CD4-positive, alpha-beta T cell treated with Interleukin-17A for 4 hours (primary cell): ENCODE measurements at places on chromosomes 12 and 14.

- no peak for DNase-seq
These were observed 19.2 kb upstream of the MAP1LC3B2 start for GRCh38 chr12:116539905-116540482.

DNA sequence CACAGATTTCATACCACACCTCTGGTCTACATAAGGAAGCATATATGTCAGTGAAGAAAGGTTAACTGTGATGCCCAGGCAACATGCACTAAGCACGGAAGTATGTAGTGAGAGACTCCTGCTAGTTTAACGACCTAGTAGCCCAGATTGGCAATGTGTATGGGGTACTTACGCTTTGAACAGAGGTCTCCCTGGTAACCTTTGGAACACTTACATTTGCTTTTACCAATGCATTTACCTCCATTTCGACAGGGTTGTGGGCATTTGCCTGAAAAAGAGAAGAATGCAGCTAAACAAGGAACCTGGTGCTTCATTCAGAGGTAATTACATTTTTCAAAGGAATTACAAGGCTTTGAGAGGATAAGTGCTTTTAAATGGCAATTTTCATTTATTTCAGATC lies 65.2 kb downstream of the WIF1 start:
- DNase-seq = no peak

GRCh38 chr12:7638760-7639555 lies 26.8 kb downstream of the APOBEC1 start:
- peak; percentile 83 for DNase-seq

DNA sequence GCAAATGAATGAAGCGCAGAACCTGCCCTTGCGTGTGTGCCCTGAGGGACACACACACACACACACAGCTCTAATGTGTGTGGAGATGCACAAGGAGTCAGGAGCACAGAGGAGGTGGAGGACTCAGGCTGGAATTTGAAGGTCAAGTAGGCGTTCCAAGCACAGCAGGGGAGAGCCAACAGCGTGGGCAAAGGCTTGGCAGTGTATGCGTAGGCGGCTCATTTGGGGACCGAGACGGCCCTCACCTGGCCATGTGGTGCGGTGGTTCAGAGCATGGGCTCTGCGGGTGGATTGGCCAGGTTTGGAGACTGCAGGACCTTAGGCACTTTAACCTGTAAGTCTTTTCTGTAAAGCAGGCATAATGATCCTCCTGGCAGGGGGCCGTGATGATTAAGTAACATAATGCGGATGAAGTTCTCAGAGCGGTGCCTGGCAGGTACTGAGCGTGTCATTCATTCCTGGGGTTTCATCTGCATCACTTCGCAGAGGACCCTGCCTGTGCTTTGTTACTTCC lies 69.5 kb upstream of the SLC24A4 start:
- DNase-seq = no peak

DNA sequence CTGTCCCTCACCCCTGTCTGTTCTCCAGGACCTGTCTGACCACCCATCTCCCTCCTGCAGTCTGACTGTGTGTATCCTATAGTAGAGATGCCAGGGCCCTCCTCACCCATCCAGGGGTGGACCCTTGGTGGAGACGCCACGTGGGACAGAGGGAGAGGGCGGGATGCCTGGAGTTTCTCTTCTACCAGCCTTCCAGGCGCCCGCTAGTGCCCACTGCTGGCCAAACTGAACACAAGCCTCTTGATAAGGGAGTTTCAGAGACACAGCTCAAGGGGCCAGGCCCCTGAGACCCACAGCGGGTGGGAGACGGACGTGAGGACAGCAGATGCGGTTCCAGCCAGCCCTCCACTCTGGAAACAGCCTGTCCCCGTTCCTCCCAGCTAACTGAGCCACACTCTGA lies 147.3 kb downstream of the RBM19 start:
- DNase-seq = no peak

- DNase-seq = no peak
These were observed 8.9 kb downstream of the OR6C74 start for GRCh38 chr12:55253281-55253680.

DNA sequence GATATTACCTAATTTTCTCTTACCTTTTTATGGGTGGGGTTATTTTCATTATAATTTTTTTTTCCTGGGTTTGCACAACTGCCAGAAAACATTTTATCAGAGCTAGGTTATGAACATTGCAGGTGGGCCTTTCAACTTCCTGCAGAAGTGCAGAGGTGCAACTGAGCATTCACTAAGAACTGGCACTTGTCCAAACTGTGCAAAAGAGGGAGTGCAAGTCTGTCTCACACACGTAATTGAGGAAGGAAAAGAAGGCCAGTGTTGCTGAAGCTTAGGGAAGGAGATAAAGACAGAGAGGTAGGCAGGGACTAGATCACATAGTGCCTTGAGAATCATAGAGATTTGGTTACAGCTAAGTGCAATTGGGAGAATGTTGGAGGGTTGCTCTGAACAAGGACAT lies 14.1 kb upstream of the AMN1 start:
- DNase-seq = peak; percentile 57

DNA sequence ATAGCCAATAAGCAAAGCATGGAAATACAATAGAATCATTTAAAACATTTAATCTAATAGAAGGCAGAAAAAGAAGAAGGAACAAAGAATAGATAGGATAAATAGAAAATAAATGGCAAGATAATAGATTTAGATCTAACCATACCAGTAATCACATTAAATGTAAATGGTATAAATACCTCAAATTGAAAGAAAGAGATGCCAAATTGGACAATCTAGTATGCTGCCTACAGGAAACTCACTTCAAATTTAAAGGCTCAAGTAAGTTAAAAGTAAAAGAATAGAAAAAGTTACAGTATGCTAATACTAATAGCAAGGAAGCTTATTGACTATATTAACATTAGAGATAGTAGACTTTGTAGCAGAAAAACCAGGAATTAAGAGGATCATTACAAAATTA lies 40.1 kb downstream of the RAN start:
- no peak for DNase-seq

DNA sequence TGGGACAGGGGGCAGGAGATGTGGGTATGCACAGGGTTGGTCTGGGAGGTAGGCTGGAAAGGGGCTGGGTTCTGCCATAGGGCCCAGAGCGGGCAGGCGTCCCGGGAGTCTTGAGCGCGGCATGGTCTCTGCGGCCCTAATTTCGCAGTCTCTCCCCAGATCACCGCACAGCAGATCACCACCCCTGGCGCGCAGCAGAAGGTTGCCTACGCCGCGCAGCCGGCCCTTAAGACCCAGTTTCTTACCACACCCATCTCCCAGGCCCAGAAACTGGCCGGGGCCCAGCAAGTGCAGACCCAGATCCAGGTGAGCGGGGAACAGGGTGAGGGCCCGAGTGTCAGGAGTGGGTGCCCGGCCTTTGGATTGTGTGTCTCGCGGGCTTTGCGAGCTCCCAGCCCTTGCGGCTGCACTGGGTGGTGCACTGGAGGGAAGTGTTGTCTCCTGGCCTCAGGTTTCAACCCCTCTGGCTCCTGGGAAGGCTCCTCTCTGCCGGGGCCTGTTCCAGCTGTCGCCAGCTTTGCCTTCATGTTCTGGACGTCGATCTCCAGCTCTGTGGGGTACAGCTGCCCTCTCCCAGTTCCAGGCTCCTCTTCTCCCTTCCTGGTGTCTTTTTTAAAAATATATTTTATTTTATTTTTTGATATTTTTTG lies 74.7 kb downstream of the DDX51 start:
- no peak for DNase-seq

DNA sequence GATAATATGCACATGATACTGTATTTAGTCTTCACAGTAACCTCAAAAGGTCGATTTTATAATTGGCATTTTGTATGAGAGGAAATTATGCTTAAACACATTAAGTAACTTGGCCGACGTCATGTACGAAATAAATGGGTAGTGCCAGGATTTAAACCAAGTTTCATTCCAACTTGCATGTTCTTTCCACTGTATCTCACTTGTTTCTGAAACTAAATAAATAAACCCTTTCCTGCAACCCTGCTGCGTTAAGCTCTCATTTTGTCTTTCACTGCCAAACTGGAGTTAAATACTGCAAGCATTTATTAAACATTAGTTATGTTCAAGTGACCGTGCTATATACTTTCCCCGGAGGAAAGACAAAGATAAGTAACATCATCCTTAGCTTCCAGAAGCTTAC lies 293.9 kb upstream of the PRKD1 start:
- DNase-seq = no peak

DNA sequence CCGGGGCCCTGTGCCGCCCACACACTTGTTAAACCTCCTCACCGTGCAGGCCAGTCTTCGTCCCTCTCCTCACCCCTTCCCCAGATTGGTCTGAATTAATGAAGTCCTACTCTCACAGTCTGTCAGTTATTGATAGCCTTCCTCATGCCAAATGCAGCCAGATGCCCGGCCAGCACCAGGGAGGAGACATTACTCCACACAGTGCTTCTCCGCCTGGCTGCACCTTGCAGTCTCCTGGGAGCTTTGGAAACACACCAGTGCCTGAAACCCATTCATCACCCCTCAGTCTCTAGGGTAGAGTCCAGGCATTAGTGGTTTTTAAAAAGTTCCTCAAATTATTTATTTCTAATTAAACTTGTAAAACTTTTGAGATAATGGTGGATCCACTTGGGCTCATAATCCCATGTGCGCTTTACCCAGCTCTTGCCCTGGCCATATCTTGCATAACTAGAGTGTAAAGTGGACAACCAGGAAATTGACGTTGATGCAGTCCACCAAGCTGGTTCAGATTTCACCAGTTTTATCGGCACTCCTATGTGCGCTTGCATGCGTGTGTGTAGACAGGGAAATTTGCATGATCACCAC lies 38.2 kb upstream of the TSPAN9 start:
- DNase-seq = no peak

DNA sequence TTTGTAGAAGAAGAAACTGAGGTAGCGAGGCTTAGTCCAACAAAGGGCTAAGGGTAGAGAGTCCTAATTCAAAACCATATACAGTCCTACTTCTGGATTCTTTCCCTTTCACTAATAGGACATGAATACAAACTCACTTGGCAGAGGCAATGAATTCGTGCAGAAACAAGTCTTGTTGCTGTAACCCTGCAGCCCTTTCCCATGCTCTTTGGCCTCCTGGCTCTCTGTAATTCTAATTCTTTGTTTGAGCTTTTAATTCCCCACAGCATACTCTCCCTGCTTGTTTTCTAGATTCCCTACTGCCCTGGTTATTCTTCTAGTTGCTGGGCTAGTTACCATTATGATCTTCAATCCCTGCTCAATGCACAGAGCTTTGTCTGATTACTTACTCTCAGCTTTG lies 381.4 kb downstream of the ETNK1 start:
- no peak for DNase-seq

DNA sequence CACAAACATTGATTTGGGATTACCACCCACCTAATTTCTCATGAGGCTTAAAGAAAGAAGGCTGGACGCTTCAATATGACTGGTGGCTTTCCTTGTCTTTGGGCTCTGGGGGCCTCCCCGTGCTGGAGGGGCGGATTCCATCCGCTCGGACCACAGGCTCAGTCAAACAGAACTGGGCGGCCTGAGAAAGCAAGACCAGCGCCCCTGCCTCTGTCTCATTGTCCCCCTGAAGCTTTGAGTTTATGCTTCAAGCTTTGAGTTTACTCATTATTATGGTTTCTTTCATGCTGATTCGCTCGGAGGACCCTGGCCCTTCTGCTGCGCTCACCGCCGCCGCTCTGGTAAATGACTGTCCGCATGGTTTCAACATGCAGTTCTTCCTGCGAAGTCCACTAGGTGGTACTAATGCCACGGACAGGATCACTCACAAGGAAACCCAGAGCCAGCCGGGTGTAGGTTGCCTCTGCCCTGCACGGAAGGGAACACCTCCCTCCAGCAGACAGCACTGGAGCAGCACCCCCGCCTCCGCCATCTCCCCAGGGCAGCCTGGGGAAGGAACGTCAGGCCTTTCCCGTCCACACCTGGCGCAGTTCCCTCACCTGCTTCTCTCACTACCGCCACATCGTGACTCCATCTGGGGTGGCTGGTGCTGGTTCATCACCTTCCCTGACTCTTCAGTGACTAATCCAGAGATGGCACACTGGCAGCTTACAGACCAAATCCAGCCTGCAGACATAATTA lies 13.2 kb upstream of the TIGAR start:
- peak; percentile 19 for DNase-seq

DNA sequence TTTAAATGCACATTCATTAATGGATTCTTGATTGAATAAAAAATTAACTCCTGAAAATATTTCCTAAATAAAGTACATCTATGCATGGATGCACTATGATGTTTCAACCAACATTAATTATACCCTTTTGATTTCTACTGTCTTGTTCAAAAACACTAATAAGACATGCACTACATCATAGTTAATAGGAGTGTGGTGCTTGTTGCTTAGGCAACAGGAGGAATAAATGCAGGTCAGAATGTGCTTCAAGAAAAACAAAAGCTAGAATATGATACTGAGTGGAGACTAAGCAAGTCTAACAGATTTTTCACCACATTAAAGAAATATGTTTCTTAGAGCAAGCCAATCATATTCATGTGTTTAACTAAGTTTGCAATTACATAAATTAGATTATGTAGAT lies 495.8 kb upstream of the GARIN6 start:
- DNase-seq = no peak

DNA sequence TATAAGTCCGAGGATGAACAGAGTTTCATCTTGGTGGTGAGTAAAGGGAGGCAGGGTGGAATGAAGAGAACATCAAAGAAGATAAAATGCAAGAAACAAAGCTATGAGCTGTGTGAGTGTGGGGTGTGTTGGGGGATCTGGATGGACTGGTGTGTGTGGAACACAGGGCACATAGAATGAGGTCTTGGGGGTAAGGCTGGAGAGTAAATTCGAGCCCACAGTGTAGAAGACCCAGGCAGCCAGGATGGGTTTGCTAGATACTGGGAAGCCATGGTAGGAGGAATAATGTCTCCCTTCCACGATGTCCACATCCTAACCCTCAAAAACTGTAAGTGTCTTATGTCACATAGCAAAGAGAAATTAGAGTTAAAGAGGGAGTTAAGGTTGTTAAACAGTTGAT lies 6.8 kb downstream of the KCNMB4 start:
- DNase-seq = no peak

GRCh38 chr12:14781563-14781962 lies 21.7 kb downstream of the WBP11 start:
- DNase-seq = no peak

- no peak for DNase-seq
These were observed 134.2 kb downstream of the KCNK10 start for GRCh38 chr14:88188745-88189416.

DNA sequence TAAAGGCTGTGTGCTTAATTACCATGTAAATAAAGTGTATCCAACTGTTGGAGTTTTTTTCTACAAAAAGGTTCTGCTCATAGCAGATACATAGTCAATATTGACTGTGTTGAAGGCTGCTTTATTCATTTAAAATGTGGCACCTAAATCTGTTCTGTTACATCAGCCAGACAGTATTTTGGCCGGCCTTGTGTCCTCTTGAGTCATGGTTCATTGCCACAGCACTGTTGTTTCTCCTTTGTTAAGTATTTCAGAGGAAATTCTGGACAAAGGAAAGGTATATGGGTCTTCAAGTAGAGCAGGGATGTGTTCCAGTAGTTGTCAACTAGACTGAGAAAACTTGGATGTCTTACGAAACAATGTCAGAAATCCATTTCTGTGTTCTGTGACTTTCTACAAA lies 95.5 kb downstream of the SLC38A6 start:
- DNase-seq = no peak
